Mucosa of descending colon (tissue), 3 donors: ENCODE measurements at places on chromosomes 12 and 14.
A peak's percentile ranks its signal among the peaks of the same experiment; 100 is the strongest.

GRCh38 chr14:68796418-68797101 lies 3.7 kb upstream of the ZFP36L1 start:
- no peak for DNase-seq

DNA sequence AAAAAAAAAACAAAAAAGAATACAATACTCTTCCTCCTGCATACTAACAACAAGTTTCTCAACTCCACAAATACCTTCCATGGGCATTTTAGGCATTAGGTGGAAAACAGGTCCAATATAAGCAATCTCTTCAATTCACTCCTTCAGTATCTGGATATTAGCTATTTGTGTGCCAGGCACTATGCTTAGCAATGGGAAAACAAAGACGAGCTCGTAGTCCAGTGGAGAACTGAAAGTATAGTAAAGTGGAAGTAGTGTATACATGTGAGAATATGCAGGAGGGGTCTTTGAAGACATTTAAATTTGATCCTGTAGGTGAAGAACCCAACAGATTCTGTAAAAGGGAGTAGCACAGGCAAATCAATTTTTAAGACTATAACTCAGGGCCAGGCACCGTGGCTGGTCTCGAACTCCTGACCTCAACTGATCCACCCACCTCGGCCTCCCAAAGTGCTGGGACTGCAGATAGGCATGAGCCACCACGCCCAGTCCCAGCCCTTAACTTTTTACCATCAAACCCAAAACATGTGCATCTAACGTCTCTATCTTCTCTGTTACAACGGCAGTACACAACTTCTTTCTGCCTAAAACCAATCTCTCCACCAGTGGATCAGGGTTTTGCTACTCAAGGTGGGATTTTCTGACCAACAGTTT lies 10.6 kb downstream of the HECTD1 start:
- no peak for DNase-seq

- no peak for DNase-seq
Observed at GRCh38 chr14:96261053-96261452, 5.0 kb downstream of the BDKRB1 start.

DNA sequence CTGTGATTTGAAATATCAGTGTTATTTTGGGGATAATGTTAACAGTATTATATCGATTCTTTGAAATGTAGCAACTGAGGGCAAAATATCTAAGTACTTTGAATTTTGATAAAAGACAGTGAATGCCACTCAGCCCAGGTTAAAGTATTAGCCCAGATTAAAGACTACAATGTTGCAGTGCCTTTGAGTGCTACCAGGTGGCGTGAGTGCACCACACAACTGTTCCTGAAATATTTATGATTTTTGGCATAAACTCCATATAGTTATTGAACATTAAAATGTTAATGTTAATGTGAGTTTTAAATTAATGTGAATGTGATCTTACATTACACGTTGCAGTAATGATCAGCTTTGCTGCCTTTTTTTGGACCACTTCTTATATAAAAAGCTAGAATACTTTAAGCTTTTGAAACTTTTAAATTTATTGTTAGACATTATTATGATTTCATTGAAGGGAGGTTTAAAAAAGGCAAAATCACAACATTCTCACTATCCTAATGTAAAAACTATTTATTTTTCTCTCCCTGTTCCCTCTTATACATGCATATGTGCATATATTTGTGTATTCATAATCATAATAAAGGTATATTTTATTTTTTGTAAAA lies 22.5 kb downstream of the MRPS35 start:
- peak; percentile 42 for DNase-seq

DNA sequence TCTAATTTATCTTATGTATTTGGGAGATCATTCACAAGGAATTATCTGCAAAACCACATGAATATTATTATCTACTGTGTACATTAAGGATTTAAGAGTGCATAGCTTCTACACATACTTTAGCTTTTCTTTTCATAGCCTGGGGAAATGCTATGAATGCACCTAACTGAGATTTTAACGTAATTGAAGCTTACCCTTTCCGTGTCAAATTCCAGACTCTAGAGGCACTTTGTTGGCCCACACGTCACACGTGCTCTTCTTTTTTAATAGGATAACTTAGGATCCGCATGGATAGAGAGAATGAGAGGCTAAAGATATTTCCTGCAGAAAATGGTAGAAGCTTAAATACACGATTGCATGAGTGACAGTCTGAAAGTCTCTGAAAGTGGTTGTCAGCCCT lies 481.1 kb downstream of the PCNX1 start:
- no peak for DNase-seq

DNA sequence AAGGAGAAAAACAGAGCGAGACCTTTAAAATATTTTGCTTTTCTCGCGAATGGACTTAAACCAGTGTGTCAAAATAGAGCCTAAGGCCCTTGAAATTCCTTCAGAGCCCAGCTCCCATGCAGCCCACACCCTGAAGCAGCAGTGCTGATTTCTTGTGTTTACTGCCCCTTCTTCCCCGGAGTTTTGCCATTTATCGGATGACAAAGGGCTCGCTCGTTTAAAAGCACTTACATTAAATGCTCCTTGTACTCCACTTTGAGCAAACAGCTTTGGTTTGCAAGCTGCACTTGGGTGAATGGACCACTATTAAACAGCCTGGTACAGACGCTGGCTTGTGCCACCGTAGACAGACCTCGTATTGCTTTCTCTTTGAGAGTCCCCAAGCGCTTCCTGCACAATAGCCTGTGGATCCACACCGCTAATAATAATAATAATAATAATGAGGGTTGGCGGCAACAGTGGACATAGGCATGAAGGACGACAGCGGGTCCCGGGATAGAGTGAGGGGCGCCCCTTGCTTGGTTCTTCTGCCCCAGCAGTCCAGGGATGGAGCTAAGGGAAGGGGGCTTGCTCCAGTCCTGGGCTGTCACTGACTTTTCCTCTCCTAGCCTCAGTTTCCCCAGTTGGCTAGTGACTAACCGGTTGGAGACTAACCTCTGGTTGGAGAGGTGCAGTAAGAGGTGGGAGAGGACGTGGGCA lies 6.6 kb downstream of the DLK1 start:
- no peak for DNase-seq

GRCh38 chr14:25111061-25111601 lies 61.2 kb upstream of the STXBP6 start:
- no peak for DNase-seq

- no peak for DNase-seq
Observed at GRCh38 chr14:84482256-84483071, 1047.5 kb upstream of the FLRT2 start.

DNA sequence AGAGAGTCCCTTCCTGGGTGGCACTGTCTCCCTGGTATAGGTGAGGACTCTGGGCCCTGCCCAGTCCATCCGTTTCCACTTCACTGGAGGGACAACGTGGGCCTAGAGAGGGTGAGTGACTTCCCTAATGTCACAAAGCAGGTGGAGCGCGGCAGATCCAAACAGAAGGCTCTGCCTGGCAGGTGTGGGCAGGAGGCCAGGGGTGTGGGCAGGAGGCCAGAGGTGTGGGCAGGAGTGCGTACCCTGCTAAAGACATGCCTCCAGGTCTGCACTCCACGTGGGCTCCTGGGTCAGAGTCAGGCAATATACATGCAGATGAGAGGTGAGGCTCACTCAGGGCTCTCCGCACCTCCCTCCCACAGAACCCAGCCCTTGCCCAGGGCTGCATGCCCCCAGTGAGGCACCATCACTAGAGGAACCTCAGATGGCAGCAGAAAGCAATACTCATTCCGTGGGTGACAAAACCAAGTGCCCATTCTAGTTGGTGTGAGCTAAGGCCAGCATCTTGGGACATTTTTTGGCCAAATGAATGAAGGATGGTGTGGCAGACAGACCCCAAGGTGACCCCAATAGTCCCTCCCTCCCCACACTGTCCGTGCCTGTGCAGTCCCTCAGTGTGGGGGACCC lies 271.6 kb upstream of the RTL1 start:
- DNase-seq, result no peak

GRCh38 chr14:97978341-97978740 lies 1181.2 kb downstream of the VRK1 start:
- peak; percentile 84 for DNase-seq

DNA sequence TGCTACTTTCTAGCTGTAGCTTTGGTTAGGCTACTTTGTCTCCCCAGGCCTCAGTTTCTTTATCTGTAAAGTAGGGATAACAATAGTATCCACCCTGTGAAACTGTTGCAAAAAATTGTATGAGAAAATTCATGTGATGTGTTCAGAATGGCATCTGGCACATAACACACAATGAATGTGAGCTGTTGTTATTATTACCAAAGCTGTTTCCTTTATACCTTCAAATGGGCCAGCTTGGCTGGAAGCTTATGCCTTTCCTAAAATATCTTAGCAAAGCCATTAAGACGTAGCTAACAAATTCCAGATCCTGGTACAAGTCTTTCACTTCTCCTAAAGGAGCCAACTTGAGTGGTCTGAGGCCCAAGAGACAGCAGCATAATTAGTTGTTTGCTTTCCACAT lies 25.2 kb upstream of the MANSC4 start:
- DNase-seq, result no peak

- DNase-seq, result no peak
Observed at GRCh38 chr12:24996102-24996797, 47.3 kb upstream of the BCAT1 start.

DNA sequence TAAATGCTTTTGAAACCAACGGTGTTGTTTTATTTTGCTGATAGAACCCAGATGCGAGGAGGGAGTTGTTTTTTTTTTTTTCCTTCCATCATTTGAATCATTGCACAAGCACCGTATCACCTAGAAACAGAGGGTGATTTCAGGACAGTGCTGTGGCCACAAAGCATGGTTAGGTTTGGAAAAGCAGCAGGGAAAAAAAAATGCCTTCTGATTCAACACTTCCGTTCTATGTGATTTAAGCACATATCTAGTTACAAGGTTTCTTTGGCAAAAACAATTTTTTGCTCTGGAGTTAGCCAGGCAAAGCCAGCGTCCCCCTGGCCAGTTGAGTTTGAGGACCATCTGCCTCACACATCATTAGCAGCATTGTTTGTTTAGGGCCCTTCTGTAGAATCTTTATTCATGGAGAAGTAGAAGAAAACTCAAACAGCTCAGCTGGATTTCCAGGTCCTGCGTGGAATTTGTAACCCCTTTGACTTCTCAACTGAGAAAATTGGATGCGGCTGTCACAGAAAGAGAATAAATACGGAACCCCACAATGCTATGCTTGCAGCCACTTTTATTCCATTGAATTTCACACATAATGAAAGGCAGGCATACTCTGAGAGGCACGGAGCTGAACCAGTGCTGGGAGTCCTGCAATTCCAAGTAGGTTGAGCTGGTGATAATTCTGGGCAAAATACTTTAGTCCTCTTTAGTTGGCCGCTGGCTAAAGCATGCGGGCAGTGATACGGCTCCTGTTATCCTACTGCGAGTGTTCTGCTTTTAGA lies 17.0 kb upstream of the WNT5B start:
- DNase-seq, result no peak

DNA sequence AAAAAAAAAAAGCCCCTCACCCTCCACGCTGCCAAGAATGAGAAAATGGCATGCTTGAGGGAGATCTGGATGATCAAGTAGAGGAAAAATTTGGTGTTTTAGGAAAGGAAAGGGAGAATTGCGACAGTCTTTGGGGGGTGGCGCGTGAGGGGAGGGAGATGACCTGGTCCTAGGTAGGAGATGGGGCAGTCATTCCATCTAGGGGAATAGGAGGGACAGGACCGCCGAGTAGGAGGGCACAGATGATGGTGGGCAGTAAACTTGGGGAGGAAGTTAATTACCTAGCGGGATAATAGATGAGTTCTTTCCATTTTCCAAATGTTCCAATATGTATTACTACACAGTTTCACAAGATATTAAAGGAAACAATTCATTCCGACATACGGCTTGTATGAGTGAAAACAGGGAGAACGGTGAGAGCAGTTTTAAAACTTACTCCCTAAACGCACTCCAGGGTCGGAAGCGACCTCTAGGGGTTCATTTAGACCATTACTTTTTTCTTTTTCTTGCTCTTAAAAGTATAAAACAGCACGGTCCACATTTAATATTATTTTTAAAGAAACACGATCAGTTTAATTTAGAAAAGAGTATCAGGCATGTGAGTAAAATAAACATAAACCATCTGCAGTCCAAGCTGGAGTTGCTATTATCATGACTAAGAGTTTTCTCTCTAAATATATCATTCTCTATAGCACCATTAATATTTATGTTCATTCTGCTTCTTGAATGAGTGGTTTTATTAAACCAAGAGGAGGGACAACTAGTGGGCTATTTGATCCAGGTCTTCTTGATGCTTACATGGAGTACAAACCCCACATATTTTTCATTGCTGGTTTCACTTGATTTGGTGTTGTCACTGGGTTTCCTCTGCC lies 3.0 kb upstream of the FNTB start:
- no peak for DNase-seq

GRCh38 chr14:24630087-24630871 lies 3.7 kb downstream of the GZMB start:
- DNase-seq, result no peak

GRCh38 chr14:99258341-99258861 lies 13.6 kb downstream of the BCL11B start:
- no peak for DNase-seq

- DNase-seq, result no peak
Observed at GRCh38 chr12:91825999-91826398, 319.6 kb downstream of the BTG1 start.

GRCh38 chr14:95696741-95697140 lies 10.5 kb downstream of the TCL1B start:
- DNase-seq, result no peak

- no peak for DNase-seq
Observed at GRCh38 chr14:55760789-55761566, 181.0 kb downstream of the KTN1 start.

DNA sequence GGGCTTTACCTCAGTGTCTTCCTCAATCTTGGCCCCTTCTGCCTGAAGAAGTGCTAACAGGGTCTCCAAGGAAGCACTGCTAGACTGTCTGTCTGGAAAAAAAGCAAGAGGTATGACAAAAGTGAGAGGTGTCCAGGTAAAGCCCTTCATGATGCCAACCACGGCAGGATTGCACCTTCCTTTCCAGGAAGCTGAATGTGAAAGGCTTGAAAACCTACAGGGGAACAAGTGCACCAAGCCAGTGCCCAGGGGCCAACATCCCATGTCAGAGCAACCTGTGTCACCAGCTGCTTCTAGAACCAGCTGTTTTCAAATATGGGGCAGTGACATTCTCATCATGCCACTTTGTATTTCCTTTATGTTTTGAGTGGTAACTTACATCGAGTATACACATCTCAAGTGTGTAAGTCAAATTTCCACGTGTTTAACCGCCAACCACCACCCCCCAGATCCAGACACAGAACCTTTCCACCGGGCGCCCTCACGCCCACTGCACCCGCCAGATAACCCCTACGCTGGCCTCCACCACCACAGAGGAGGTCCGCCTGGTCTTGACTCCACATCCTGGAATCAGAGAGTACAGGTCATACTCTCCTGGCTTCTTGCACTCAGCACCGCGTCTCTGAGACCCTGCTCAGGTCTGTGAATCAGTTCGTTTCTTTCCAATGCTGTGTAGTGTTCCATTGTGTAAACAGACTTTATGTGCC lies 27.3 kb downstream of the VPS37B start:
- DNase-seq, result peak; percentile 33

- no peak for DNase-seq
Observed at GRCh38 chr14:96461950-96462798, 40.0 kb upstream of the PAPOLA start.

DNA sequence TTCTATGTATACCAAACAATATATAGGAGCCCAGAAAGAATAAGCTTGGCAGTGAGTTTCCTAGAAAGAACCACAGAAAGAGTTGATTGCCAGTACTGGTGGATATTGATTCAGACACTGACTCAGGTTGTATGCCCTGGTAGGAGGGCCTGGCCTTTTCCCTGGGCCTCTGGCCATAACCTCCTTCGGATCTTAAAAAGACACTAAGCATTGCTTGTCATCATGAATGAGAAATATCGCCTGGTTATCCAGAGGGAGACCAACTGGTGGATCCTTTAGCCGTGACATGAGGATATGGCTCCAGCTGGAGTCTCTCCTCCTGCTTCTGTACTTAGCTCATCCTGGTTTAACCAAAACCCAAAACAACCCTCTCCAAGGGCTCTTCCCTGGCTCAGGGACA lies 231.5 kb downstream of the MSRB3 start:
- DNase-seq, result no peak
